Activated CD4-positive, alpha-beta T cell treated with anti-CD3 and anti-CD28 coated beads, Interleukin-2, amount 50 U/mL, for 48 hours (primary cell): ENCODE measurements at places on chromosomes 4 and X.
A peak's percentile ranks its signal among the peaks of the same experiment; 100 is the strongest.

GRCh38 chr4:45199736-45200135 is 473.4 kb upstream of the GNPDA2 start:
- DNase-seq = no peak

DNA sequence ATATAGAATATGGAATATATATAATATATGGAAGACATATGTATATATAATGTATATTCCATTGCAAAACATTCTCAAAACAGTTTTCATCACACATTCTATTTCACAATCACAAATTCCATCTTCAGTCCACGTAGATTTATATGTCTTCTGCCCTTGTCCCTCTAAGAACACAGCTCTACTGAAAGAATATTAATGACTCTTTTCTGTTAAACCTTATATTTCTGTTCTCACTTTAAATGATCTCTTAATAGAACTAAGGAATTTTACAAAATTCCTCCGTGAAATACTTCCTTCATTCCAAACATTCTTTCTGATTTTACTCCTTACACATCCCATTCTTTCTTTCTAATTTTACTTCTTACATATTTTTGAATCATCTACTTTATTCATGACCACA is 1043.1 kb upstream of the PABPC4L start:
- no peak for DNase-seq

GRCh38 chr4:60663769-60664168 is 536.4 kb upstream of the ADGRL3 start:
- DNase-seq = no peak

- DNase-seq = no peak
Measured at GRCh38 chrX:122579036-122579435, 605.0 kb upstream of the GRIA3 start.

DNA sequence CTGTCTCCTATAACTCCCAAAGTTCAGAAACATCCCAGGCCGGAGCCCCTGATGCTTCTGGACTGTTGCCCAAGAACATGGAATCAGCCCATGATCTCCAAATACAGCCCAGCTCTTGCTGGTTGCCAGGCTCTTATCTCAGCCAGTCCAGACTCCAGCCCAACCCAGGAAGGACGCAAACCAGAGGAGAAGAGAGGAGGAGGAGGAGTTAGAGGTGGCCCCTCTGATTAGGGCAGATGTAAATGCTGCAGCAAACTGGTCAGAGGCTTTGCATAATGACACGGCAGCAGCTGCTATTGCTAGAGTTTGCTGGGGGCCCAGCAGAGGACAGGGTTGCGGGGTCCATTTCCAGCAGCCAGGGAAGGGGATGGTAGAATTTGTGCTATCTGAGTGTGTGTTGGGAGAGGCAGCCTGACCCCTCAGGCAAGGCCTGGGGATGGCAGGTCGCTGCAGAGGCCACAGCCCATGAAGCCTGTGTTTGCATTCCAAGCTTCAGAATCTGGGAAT is 4.2 kb upstream of the OTUD5 start:
- DNase-seq = no peak

DNA sequence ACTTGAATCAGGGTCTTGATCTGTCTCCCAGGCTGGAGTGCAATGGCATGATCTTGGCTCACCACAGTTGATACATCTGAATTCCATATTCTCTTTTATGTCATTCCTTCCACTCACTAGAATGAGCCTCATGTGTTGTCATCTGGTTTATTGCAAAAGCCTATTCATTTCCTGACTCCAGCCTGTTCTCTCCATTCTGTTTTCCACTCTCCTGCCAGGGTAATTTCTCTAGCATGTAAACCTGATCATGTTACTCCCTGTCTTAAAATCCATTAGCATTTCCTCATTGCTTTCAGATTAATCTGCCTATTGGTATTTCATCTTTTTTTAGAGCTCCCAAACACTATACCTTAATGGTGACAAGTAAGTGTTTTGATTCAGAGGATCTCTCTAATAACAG is 4.3 kb upstream of the DDX60L start:
- no peak for DNase-seq

- DNase-seq = no peak
Measured at GRCh38 chr4:66636349-66636748, 909.0 kb downstream of the CENPC start.

GRCh38 chr4:53778155-53778554 is 186.9 kb upstream of the LNX1 start:
- no peak for DNase-seq

- DNase-seq = no peak
Measured at GRCh38 chrX:121407627-121408026, 360.2 kb downstream of the GLUD2 start.

- no peak for DNase-seq
Measured at GRCh38 chrX:101347859-101348451, 587 bp downstream of the TIMM8A start.

DNA sequence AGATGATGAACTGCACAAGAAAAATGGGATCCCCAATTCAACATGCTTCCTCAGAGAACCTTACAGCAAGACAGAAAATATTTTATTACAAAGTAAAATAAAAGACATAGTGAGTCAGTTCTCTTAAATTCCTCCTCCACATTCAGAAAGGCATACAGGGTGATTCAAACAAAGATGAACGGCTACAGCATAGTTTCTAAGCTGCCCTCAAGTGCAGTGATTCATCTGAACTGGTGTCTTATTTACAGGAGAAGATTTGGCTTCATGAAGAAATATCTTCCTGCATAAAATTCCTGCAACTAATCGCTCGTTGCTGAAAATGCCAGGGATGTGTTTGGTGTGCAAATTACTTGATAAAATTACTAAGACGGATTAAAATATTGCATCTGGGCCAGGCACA is 103.6 kb downstream of the PRKX start:
- DNase-seq = no peak

GRCh38 chrX:39966176-39966575 is 131.6 kb downstream of the BCOR start:
- DNase-seq = no peak

- no peak for DNase-seq
Measured at GRCh38 chr4:73902817-73903547, 33.8 kb downstream of the CXCL1 start.

- DNase-seq = peak; percentile 42
Measured at GRCh38 chr4:110049951-110050925, 137.6 kb downstream of the EGF start.

DNA sequence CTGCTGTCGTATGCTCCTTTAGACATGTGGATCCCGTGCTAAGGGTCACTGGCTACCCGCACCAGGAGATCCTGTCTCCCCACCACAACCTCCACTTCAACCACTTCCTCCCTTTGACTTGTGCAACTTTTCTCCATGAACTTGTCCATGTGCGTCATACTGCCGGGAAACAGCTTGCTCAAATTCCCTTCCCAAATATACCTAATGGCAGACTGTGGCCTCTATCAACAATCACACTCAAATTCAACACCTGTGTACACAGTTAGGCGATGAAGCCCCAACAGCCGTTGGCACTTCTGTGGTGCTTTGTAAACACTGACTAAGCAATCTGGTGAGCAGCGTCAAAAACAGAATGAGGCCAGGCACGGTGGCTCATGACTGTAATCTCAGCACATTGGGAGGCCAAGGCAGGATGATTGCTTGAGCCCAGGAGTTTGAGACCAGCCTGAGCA is 49.5 kb downstream of the CD99L2 start:
- no peak for DNase-seq

GRCh38 chr4:184647266-184648053 is 1.8 kb downstream of the CASP3 start:
- DNase-seq = no peak

DNA sequence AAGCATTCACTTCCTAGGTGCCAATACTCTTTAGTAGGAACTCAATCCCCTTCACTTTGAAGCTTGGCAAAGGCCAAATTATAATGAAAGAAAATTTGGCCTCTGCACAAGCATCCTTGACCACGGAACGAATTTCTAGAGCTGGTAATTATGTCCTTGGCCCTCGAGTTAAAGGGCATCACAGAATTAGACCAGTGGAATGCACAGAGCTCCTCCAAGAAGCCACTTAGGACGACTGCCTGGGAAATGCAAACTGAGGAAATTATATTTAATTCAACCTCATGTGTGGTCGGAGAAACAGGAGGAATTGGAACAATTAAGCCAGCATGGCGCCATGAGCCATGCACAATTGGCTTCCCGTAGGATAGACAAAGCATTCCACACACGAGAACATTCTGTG is 59.3 kb downstream of the NLGN4X start:
- DNase-seq = no peak

GRCh38 chr4:79078339-79078738 is 139.1 kb upstream of the PAQR3 start:
- no peak for DNase-seq

DNA sequence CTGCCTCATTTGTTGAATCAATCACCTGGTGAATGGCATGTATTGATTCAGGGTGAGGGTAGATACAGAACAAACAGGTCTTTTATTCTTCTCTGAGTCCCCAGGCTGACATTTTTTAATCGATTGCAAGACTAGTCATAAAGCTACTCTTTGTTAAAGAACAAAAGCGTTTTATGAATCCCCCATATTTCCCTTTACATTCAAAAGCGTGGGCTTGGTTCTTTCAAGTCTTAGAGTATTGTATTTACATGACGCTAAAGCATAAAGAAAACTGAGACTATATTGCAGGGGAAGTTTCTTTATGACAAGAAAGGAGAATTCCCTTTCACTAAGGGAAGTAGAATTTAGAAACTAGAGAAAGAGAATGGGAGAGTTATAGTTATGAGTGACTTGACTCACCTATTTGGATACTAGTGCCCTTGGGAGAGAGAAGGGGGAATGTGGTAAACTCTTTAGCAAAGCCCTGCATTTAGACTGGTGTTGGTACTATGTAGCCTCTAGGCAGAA is 69.3 kb upstream of the PDE5A start:
- no peak for DNase-seq

- DNase-seq = no peak
Measured at GRCh38 chr4:103021120-103021519, 1.6 kb upstream of the SLC9B1 start.

- no peak for DNase-seq
Measured at GRCh38 chr4:6268650-6269615, 717 bp upstream of the WFS1 start.

- no peak for DNase-seq
Measured at GRCh38 chr4:8324640-8325239, 55.2 kb downstream of the HTRA3 start.

- DNase-seq = no peak
Measured at GRCh38 chr4:86536151-86536550, 58.0 kb upstream of the PTPN13 start.

DNA sequence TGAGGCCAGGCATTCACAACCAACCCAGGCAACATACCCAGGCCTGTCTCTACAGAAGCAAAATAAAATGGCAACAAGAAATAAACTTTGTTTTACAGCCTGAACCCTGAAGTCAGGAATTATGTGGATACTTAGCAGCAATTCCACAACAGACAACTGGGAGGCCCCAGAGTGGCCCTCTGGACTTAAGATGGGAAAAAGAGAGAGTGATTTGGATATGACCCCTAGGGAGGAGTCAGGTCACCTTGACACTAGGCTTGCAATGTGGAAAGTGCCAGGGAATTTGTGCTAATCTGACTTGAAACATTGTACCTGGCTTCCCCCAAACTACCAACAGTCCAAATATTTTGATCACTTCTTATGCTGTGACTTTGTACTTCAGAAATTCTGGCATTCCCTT is 193.1 kb downstream of the PARM1 start:
- DNase-seq = no peak

DNA sequence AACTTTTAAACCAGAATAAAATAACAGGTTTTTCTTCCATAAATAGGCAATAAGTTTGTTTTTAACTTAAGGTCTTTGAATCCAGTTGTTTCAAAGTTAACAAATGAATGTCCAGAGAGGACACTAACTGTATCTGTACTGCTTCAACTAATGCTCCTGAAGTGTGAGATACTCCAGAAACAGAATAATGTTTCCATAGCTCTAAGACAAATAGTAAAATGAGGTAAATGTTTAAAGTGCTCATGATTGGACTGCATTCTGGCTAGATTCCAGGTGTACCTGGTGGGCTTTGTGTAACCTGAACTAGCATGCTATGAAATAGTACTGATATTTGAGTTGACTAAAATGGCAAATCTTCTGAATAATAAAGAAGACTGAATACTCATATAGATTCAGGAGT is 51.7 kb downstream of the METTL14 start:
- no peak for DNase-seq

- DNase-seq = no peak
Measured at GRCh38 chr4:79585834-79586233, 177.8 kb upstream of the GK2 start.

- DNase-seq = no peak
Measured at GRCh38 chrX:646796-647195, 16.2 kb downstream of the SHOX start.

DNA sequence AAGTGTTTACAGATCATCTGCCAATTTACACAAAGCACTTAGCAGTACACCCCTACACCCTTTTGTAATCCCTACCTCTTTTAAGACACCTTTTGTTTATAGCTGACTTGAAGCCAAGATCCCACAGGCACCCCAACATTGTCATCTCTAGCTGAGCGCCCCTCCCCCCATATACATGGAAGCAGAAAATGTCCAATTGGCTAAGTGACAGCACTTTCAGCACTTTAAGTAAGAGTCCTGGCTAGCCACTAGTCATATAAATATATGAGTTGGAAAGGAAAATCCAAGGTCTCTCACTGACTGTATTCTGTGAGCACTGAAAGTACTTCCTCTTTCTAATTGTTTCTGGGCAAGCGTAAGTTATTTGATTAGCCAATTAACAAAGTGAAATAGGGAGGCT is 108.2 kb downstream of the NSUN7 start:
- no peak for DNase-seq

- DNase-seq = no peak
Measured at GRCh38 chr4:161393602-161394001, 770.2 kb downstream of the FSTL5 start.

DNA sequence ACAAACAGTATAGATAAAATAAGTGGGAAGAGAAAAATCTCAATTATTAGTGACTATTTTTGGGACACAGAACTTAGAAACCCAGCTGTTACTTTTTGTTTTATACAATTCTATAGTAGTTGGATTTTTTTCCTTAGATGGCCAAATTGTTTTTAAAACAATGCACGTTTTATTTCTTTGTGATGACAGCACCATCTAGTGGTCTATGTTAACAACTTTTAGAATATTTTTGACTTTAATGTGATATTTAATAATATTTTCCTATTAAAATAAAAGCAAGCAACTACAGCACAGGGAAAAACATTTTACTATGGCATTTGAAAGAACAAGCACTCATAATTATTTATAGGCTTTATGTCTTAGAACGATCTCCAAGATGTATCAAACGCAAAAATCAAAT is 5.6 kb upstream of the SMIM31 start:
- DNase-seq = no peak
